ENCODE measurements at places on chromosomes 1 and 21.

DNA sequence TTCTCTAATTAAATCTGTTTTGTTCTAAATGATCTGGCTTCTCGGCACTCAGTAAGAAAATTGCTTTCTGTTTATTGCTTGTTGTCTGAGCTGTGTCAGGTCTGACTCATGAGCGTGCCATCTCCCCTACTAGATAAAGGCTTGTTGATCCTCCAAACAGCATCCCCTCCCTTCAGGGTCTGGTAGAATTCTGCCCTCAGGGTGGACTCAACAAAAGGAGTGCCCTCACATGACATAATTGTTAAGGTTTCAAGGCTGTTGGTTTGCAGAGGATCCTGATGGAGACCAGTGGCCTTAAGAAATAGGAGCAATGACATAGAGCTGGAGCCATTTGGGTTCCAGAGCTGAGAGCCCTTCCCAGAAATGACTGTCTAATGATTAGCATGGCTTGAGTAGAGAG is 36.0 kb upstream of the ATP2B4 start:
- DNase-seq = no peak

- DNase-seq = peak; percentile 68
Observed at GRCh38 chr1:186155594-186155993, 219.5 kb downstream of the TPR start.

- DNase-seq = no peak
Observed at GRCh38 chr1:110348771-110349170, 9.6 kb downstream of the RBM15 start.

GRCh38 chr1:110636149-110636935 is 30.2 kb upstream of the KCNA2 start:
- no peak for DNase-seq

DNA sequence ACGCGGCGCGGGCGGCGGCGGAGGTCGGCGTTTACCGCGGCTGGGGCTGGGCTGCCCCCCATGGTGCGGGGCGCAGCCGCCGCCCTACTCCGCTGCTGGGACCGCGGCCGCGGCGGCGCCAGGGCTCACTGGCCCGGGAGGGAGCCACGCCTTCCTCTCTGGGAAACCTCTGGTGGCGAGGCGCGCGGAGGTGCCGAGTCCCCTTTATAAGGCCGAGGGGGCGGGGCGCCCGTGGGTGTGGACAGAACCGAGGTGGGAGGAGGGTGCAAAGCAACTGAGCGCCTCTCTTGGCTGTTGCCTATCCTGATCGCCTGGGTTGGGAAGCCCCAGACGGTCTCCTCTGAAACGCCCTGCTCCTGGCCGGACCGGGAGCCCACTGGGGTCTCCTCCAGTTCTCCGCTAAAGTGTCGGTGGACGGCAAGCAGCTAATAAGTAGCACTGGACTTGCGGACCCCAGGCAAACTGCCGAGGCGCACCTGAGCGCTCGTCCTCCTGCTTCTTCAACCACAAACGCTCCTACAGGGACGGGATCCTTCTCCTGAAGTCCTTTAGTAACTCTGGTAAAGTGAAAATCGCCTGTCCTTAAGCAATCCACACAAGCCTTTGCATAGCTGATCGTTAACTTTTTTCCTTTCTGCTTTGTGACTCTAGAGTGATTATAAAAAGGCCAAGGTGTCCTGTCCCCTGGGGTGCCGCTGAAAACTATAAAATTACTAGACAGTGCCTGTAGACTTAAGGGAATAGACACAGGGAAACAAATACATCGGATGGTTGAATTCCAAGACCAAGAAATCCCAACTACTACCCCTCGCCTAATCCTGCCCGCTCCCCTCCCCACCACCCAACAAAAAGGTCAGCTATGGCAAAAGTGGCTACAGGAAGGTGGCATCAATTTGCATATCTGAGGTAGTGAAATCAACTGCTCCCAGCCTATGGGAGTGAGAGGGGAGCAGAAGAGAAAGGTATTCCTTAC is at the start of gene PTGER3:
Gene PTGER3, minus strand, starts transcription at position 182 of the 973 bp plus-strand sequence. CDS start 239 bp downstream, outside the sequence.
- peak; percentile 50 for DNase-seq

DNA sequence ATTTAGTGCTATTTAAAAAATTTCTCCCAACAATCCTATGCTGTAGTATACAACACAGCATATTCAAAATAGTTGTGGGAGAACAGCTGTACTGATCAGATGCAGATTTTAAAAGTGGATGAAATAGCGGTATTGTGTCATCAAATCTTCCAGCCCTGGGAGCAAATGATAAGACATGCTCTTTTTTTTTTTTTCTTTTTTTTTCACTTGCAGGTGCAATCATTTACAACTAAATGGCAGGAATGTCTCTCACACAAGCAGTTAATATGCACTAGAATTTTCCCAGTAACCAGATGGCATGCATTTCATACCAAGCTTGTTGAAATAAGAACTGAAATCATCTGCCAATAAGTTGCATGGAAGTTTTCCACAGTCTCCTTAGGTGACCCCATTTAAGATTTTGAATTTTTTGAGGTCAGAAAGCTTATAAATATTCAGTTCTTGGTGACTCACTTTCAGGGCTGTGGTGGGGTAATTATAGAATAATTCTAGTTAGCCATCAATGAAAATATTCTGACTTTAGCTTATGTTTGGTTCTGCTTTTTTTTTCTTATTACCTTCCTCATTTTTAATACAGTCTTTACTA is 623.9 kb upstream of the NR5A2 start:
- no peak for DNase-seq

DNA sequence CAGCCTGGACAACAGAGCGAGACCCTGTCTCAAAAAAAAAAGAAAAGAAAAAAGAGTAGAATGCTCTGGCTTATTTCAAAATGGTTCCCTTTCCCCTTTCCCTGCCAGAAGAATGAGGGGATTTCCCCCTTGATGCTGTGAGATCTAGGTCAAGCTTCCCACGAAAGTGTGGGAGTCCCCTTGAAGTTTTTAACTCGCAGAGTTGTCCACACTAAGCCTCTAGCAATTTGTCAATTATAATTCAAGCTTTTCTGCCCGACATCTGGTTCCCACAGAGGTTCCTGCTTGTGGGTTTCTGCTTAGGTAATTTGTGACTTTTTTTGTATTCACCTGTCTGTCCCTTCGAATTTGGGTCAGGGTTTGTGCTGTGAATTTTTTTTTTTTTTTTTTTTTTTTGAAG is 62.8 kb downstream of the ZFYVE9 start:
- no peak for DNase-seq

GRCh38 chr21:46226146-46226545 is 2.4 kb downstream of the LSS start:
- no peak for DNase-seq

DNA sequence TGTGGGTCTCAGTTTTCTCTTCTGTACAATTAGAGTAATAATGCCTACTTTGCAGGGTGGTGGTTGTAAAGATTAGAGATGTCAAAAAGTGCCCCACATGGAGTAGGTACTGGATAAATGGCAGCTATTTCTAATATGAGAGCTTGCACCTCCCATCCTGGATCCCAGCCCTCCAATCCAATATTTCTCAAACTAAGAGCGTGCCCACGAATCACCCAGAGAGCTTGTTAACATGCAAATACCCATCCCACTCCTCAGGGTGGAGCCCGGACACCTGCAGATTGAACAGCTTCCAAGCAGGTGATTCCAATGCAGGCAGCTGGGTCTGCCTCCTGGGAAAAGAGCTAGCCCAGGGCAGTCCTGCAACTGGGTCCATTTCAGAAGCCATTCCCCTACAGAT is 33.0 kb downstream of the LRRN2 start:
- DNase-seq = no peak

- no peak for DNase-seq
Observed at GRCh38 chr1:176878750-176879536, 285.6 kb downstream of the ASTN1 start.

DNA sequence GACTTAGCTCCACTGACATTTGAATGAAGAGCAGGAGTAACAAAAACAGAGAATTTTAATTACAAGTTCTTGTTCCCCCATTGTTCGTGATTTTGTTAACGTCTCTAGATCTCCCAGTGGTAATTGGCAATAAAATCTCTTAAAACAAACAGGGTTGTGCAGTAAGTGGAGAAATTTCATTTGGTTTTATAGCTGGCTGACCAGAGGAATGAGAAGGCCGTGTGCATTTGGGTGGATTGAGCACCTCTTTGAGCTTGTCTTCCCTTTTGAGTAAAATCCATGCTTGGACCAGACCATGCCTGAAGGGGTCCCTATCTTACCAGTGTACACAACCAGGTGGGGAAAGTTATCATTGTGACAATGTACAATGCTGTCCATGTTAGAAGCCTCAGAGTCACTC is 137.8 kb downstream of the HIVEP3 start:
- no peak for DNase-seq

- DNase-seq = peak; percentile 39
Observed at GRCh38 chr21:45258466-45258865, 29.2 kb downstream of the POFUT2 start.

DNA sequence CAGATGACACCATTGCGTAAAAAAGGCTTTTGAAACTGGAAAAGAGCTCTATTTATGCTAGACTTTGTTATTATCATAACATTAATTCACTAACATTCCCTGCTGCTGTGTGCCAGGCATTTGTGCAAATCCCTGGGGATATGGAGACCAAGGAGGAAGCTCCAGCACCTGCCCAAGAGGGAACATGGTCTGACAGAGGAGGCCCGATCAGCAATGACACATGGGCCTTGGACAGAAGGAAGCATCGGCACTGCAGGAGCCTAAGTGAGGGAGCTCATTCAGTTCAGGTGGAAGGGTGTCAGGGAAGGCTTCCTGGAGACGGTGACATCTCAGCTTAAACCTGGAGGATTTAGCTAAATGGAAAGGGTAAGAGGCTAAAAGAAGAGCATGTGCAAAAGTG is 13.9 kb downstream of the CAMK2N1 start:
- DNase-seq = no peak

GRCh38 chr1:228453614-228454013 is 33.6 kb upstream of the RNF187 start:
- DNase-seq = no peak

DNA sequence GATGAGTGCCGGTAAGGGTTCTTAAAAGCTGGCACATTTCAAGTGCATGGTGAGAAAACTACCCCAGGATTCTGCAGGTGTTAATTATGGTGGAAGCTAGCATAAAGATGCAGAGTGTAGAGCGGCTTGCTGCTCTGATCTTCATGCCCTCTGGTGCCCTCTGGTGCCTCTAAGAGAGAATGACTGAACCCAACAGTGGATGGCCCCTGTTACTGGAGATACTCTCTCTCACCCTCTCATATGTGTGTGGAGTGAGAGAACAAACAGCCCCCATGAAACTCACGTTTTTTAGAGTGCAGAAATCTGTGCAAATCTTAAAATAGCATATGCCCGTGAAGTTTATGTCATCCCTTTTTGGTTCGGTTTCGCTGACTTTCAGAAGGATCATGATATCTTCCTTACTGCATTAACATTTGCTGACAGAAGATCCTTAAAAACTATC is 90.0 kb downstream of the GRIK1 start:
- DNase-seq = peak; percentile 55

DNA sequence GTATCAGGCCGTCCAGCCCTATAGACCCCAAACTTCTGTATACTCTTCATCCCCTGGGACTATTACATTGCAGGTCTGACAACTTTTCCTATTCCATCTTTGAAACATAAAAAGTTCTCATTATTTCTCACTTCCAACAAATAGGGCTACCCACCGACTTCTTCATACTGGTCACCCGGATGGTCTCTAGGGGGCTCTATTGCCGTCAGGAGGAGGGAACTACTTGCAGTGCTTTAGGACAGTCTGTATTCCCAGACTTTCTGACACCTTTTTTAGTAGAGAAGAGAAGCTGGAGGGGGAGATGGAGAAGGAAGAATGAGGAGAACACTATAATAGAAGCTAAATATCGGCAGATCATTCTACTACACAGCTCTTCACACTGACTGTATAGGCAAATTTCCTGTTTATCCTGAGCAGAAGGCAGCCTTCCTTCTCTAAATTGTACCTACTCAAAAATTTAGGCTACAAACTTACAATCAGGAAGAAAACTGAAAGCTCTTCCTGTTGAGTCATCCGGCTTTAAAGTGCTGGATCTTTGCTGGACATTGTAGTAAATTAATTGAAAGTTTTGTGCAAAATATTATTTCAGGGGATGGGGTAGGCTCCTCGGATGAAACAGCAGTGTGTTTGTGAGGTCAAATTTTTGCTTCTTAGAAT is 54.6 kb downstream of the CDC7 start:
- no peak for DNase-seq

GRCh38 chr1:160767395-160768294 is 28.3 kb upstream of the LY9 start:
- no peak for DNase-seq

DNA sequence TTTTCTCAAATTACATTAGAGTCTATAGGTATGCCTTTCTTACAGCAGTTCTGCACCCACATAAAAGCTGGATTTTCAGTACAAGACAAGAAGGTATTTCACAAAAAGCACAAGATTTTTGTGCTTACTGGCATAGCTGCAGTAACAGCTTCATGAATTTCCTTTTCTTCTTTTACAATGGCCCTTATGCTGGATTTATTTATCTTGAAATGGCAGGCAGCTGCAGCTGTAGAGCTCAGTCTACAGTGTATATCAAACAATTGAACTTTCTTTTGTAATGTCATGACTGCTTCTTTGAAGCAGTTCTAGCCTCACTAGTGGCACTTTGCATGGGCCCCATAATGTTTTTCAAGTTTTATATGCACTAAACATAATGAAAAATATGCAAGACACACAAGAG is 510.2 kb downstream of the KCNT2 start:
- DNase-seq = no peak

DNA sequence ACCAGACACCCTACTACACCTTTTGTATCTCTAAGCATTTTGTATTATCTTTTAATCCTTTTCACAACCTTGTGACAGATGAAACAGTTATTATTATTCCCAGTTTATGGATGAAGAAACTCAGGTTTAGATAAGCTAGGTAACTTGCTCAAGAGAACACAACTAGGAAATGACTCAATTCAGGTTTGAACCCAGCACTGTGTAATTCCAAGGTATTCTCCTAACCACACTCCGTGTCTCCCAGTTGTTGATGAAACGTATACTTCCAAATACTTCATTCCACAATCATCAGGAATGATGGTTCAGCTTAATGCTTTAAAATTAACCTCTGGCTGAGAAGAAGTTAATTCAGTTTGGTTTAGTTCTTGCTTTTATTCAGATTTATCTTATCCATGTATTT is 51.7 kb upstream of the MRPS6 start:
- no peak for DNase-seq

DNA sequence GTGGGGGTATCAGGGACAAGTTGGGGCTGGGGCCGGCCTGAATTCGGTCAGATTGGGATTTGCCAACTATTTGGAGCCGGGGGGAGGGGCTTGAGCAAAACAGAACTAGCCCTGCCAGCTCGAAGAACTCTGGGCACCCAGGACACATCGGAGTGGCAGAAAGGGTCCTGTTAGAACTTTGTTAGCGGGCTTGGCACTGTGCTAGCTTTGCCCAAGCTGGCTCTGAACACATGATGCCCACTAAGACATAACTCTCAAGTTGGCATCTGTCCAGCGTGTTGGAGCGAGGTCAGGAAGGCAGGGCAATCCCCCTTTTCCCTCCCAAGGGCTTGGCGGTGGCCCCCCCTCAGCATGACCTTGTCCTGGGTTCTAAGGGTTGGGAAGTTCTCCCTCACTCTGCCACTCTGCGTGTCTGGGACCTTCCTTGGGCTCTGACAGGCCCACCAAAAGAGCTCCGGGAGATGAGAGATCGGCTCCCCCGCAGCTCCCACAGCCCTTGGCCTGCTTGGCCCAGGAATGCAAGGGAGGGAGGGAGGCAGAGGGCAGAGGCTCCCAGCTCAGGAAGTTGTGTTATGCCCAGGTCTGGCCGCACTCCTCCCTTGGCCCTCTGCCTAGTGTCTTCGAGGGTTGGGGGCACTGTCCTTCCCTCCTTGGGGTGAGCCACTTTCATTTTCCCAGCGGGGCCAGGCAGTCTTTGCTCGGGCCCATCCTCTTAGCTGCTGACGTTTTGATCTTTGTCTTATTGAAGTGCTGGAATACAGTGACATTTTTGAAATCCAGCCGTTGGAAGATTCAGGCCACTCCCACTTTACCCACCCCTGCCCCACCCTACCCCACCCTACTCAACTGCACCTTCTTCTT is 1.2 kb downstream of the LMNA start:
- peak; percentile 83 for DNase-seq
